Stimulated activated CD4-positive, alpha-beta T cell treated with anti-CD3 and anti-CD28 coated beads, Interleukin-12 subunit alpha, Interleukin-12 subunit beta, amount 100 ng/mL, for 48 hours (primary cell): ENCODE measurements at places on chromosomes 6 and 20.

- DNase-seq = no peak
These were observed 76.0 kb downstream of the ADTRP start for GRCh38 chr6:11702500-11703130.

DNA sequence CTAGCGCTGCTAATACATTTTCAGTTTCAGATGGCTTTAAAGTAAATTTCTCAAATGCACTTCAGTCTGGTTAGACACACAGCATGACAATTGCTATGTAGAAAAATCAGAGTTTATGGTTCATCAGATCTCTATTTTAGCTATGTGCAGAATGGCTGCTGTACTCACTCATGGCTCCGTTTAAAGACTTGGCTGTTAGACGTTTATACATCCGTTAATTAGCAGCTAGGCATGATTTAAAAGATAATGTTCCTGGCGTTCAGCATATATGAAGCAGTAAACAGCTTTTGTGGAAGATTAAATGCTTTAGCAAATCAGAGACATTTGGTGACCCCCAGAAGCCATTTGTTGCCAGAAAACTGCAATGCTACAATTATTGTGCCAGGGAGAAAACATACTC is 350.0 kb upstream of the MANEA start:
- no peak for DNase-seq

DNA sequence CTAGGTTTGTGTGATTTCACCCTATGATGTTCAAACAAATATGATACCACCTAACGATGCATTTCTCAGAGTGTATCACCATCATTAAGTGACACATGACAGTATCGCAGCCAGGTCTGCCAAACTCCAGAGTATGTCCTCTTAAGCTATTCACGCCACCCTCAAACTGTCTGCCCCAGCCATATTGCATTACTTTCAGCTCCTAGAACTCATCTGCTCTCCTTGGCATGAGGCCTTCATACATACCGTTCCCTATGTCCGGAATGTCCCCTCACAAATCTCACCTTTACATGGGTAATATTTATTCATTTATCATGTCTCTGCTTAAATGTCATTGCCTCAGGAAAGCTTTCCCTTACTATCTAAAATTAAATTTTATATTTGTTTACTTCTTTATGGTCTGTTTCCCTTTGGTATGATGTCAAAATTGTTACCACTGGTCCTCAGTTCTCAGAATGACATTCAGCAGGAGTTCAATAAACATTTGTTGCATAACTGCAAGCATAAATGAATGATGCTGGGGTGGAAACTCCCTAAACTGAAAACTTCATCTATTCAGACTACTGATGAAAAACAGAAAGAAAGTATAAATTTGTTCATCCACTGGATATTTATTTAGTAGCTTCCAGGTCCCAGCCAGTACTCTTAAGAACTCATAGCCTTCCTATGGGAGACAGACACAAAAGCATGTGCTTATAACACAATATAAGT is 3.2 kb downstream of the SESN1 start:
- no peak for DNase-seq

DNA sequence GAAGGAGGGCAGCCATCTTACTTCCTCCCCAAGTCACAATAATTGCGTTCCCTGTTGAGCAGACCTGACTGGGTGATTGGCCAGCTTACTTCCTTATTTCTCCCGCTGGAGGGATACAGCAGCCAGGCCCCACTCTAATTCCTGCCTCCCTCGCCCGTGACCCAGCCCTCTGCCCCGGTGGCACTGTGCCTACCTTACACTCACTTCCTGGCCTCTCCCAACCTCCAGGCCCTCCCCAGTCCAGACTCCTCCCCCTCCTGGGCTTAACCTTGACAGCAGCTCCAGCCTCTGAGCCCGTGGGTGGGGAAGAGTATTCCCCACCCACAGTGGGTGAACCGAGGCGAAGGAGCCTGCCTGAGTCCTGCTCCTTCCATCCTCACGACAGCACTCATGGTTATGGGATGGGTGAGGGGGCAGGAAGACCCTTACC is 3.0 kb downstream of the BAK1 start:
- no peak for DNase-seq

DNA sequence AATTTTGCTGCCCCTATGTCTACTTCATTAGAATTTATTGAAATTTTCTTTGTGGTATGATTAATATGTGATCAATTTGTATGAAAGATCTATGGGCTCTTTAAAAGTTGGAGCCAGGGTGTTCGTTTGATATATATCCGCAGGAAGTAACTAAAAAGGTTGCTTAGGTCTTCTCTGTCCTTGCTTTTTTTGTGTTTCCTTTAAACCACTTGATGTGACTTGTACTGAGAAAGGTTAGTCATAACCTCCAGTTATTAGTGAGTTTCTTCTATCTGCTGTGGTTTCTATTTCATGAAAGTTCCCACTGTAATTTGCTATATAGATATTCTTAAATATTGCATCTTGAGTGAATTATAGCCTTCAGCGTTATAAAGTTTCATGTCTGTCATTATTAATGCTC is 585.3 kb upstream of the ARID1B start:
- no peak for DNase-seq

GRCh38 chr20:37133952-37134351 is 38.2 kb upstream of the RBL1 start:
- no peak for DNase-seq

DNA sequence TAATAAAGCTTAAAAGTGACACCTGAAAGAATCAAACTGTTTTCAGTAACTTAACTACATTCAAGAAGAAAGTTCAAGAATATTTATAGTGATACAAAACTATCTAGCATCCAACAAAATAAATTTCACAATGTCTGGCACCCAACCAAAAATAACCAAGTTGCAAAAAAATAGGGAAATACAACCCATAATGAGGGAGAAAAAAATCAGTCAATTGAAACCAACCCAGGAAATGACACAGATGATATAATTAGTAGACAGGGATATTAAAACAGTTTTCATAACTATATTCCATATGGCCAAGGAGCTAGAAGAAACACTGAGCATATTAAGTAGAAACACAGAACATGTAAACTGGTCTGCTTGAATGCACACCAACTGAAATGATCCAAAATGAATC is 120.2 kb upstream of the BEND3 start:
- DNase-seq = no peak

DNA sequence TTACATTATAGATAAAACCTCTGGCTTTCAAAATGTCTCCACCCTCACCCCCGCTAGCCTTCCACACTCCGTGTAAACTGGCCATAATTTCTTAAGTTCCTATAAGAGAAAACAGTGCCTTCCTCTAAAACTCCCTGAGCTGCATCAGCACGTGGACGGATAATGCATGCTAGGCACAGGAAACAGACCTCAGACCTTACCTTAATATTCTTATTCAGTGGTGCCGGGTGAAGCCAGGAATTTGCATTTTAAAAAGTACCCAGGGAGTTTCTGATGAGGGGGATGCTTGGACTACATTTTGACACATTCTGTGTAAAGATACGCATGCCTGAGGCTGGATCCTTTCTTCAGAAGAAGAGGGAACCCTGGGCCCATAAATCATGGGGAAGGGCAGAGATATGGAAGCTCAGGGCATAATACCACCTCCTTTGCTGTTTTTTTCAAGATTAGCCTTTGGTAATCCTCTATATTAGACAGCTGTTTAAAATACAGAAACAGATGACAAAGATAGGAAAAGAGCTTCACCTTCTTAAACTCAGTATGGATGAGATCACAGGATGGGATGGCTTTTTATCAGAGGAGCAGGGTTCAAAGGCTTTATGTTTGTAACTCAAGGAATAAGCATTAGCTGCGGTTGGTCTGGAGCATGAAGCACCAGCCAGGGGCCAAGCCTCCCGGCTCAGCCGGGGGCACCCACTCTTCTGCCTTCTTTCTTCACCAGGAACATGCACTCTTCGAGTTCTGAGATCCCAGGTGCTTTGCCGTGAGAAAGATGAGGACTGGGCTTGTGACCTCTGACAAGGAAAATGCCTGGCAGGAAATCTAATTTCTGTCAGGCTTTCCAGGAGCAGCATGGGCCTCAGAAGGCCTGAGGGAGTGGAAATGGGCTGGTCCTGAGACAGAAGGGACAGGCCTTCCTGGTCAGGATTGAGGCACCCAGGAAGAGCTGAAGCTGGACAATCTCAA is 218.1 kb upstream of the SOX4 start:
- DNase-seq = no peak

GRCh38 chr6:38497546-38497945 is 142.2 kb downstream of the BTBD9 start:
- DNase-seq = no peak

DNA sequence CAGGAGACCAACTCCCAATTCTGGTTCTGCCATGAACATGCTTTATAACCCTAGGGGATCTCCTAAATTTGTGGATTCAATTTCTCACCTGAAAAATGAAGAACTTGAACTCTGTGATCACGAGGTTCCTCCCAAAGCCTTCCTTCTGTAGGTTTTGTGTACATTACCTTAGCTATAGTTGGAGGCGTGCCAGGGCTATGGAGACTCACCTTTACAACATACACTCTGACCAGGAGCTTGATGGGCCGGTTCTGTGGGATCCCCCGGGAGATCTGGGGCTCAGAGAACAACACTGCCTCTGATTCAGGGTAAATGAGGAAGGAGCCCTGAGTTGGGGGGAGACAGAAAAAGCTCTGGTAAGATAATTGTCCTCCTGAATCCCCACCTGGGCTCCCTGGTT is 34.1 kb downstream of the ERGIC3 start:
- no peak for DNase-seq

- DNase-seq = no peak
These were observed 54.2 kb downstream of the BCAS4 start for GRCh38 chr20:50848846-50849673.

GRCh38 chr20:49813305-49813974 is 812 bp downstream of the SLC9A8 start:
- no peak for DNase-seq

- DNase-seq = no peak
These were observed 95.9 kb downstream of the NFATC2 start for GRCh38 chr20:51446656-51447055.

GRCh38 chr6:93120154-93120742 is 299.1 kb downstream of the EPHA7 start:
- DNase-seq = no peak

DNA sequence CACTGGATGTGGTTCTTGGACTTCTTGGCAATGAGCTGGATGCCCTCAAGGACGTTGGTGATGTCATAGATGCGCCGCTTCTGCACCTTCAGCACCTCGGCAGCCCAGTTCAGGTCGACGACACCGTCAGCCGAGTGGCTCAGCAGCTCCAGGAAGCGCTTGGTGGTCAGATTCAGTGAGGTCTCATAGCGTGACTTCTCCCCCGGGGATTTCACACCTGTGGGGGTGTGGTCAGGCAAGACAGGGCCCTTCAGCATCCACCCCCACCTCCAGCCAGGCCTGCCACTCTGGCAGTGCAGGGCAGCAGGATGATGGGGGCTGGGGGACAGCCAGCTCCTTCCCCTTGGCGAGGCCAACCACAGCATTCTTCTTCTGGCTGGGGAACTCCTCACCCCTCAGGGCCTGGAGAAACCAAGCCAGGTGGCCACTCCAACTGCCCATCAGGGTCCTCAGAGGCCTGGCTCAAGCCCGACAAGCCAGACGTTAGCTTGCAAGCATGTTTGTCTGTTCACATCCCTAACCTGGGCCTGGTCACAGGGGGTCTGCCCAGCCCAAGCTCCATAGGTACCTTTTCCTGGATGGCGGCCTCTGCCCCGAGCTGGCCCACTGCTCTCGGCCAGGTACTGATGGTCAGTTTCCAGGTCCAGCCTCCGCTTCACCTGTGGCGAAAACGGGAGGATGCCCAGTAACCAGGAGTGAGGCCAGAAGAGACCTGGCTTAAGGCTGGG is 5.7 kb upstream of the NECAB3 start:
- DNase-seq = no peak

DNA sequence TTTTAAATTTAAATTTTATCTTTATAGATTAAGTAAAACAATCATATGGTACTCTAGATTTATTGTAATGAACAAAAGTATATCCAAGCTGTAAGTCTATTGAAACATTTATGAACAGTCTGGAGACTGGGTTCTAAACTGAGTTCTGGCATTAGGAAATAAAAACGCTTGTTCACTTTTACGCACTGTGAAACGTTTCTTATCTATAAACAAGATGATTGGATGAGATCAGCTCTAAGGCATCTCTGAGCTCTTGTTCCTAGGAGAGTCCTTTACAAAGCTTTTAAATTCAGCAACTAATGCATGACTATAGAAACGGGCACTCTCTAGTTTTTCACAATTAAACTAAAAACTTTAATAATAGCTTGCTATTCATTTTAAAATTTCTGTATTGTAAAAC is 6.8 kb downstream of the HUS1B start:
- no peak for DNase-seq

- DNase-seq = no peak
These were observed 525.3 kb downstream of the CD83 start for GRCh38 chr6:14642842-14643241.

GRCh38 chr20:11302436-11302835 is 615.3 kb upstream of the BTBD3 start:
- no peak for DNase-seq
